ENCODE measurements at places on chromosomes 16 and 17.

GRCh38 chr17:64393000-64393402 is 2.3 kb upstream of the PECAM1 start:
- no peak for DNase-seq

DNA sequence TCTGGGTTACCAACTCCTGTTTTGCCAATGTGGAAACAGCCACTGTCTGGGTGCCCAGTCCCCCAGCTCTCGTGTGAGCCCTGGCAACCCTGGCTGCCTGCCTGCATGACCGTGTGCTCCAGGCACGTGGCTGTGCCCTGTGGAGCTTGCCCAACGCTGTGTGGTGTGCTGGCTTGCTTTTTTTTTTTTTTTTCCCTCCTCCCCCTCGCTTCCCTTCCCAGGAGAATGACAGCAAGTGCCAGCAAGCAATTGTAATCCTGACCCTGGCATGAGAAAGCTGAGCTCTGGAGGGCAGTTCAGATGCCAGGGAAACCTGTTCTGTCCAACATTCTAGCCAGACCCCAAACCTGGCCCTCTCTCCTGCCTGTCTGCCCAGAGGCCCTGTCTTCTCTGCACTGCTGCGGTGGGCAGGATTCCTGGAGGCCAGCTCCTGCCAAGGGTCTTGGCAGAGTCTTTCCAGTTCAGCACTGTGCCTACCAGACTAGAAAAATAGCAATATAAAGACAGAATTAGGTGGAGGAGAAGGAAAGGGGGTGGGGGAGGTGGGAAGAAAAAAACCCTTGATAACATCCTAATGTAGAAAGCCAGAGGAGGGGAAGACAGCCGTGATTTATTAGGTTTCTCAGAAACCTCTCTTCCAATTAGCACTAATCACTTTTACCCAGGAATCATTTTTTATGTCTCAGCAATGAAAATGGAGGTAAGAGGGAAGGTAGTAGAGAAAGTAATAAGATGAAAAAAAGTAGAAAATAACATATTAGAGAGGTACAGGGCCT is 9.0 kb downstream of the HLF start:
- DNase-seq, result no peak

DNA sequence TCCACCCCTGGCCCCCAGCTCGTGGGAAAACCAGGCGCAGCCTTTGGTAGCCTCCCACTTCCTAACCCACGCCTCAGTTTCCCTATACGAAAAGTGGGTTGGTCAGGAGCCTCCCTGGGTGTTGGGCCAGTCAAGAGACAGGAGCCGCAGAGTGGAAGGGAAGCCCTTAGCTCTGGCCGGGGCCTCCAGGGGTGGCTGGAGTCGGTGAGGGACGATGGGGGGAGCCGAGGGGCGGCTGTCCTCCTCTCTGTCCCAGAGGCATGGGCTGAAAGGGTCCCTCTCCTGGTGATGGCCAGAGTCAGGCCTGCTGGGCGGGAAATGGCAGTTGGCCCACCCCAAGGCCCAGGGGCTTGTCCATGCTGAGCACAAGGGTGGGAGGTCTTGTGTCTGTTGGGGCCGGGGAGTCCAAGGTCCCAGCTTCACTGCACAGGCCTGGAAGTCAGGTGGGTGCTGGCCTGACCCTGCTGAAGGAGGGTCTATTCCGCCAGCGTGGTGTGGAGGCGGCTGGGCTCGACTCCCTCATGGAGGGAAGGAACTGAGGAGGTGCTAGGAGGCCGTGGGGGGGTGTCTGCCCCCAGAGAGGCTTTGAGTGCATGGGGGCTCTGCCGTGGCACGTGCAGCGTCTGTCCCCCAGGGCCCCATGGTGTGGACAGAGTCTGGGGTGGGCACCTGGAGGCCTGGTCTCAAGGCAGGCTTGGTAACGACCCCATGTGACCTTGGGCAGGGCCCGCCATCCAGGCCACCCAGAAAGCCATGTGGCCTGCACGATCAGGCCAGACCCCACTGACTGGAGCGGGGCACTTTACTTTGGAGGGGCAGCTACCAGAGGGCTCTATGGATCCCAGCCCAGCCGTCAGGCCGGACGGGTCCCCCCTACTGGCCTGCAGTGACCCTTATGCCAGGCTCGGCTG is 1.1 kb downstream of the SLC16A3 start:
- no peak for DNase-seq

- DNase-seq, result no peak
These were observed 12.4 kb downstream of the ZSCAN10 start for GRCh38 chr16:3086596-3087242.

DNA sequence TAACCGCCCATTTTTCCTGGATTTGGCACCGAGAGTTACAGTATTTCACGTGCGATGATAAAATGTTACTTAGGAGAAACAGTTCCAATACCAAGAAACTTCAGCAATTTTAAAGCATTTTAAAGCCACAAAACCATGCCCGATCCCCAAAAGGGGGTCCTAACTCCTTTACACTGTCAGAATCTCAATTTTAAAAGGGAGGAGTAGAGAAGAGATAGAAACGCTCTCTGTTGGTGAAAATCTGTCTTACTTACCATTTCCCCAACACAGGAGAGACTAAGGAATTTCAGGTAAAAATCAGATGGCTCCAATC is 526 bp upstream of the RNASEK start:
- DNase-seq, result no peak

- DNase-seq, result no peak
These were observed 70.3 kb upstream of the C17orf78 start for GRCh38 chr17:37305406-37305905.

GRCh38 chr17:8709006-8709405 is 35.6 kb downstream of the CCDC42 start:
- DNase-seq, result no peak

DNA sequence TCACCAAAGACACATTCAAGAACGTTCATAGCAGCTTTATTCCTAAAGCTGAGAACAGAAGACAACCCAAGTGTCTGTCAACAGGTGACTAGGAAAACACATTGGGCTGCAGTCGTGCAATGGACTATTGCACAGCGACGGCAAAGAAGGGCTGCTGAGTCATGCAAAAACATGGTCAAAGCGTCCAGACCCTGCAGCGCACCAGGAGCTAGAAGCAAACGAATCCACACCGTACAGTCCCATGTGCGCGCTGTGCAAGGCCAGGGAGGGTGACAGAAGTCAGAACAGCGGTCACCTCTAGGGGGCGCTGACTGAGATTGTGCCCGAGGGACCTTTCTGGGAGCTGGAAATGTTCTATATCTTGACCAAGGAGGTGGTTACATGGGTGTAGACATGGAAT is 266.4 kb downstream of the MAF start:
- DNase-seq, result no peak

- DNase-seq, result no peak
These were observed 1.0 kb downstream of the SPAG5 start for GRCh38 chr17:28597606-28598383.

DNA sequence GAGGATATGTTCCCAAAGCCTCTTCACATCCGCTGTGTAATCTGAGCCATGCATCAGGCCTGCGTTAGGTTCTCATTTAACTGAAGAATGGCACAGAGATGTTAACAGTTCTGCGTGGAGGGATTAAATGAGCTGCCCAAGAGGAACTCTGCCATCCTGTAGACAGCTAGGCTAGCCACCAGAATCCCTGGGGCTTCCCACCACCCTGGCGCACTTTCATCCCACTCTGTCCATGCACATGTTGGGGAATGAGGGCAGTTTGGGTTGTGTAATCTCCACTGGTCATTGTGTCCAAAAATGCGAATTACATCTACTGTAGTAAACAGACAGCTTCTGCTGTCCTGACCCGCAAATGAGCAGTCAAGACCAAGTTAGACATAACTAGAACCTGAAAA is 1.0 kb upstream of the GLG1 start:
- no peak for DNase-seq

DNA sequence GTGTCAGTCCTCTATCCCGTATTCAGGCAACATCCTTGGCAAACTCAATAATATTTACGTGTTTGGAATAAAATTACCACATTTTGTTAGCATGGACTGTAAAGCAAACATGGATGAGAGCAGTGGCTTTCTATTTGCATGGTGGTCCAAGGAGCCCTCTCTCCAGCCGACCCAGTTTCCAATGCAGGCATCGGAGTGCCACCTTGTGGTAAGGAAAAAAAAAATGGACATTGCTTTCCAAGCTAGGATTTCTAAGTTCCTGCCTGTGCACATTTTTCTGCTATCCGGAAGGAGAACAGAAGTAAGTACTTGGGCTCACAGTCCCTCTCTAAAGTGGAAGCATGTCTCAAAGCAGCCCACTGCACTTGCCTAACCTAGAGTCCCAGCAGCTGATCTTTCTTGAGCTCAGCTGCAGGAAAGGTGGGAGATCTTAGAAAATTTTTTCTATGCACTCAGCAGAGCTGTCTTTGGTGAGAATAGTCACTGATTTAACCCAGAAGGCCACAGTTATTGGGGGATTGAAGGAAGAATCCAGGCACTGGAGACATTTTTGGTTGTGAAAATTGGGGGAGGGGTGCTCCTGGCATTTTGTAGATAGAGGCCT is 46.0 kb upstream of the ERCC4 start:
- DNase-seq, result peak; percentile 7

DNA sequence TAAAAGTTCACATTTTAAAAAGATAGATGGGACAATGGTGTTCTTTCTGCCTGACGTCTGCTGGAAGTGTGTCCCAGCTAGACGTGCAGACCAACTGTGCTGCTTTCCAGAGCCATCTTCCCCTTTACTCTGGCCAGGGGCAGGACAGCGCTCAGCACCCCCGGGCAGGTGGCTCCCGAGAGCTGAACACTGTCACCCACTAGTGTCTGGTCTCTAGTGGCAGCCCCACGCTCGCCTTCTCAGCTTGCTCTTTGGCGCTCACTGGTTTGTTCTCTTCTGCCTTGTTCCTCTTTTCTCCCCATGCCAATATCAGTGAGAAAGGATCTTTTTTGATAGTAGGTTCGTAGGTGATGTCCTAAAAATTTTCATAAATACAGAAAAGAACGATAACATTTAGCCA is 25.7 kb downstream of the ZC3H18 start:
- DNase-seq, result no peak

- no peak for DNase-seq
These were observed 60.4 kb downstream of the PIPOX start for GRCh38 chr17:29103341-29103740.

GRCh38 chr16:50739031-50739430 is 2.9 kb upstream of the CYLD start:
- DNase-seq, result no peak

GRCh38 chr16:12898551-12898950 is 2.8 kb upstream of the SHISA9 start:
- no peak for DNase-seq

DNA sequence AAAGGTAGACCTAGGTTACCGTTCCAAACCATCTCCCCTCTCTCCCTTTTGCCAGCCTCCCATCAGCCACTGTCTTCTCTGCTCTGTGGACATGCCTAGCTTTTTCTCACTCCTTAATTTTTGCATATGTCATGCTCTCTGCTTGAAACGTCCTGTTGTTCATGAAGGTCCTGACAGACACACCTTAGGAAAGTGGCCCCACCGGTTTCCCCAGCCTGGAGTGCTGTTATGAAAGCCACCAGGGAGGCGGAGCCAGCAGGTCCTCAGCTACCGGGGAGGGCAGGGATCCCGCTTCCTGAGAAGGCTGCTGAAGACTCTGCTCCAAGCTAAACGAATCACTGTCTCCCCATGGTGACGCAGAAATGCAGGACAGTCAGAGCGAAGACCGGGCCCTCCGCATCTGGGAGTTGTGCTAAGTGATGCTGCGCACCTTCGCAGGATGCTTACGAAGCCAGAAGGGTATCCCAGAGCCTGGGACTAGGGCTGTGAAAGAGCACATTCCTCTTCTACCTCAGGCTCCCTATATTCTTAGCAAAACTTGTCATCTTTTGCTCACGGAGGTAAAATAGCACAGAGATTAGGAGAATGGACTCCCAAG is 2.3 kb upstream of the SLC16A11 start:
- no peak for DNase-seq

- DNase-seq, result no peak
These were observed 9.5 kb upstream of the RASD1 start for GRCh38 chr17:17505610-17506171.

- DNase-seq, result no peak
These were observed 51.8 kb downstream of the BEAN1 start for GRCh38 chr16:66478733-66479511.

- DNase-seq, result no peak
These were observed 440.1 kb downstream of the RBFOX1 start for GRCh38 chr16:7772722-7773121.

DNA sequence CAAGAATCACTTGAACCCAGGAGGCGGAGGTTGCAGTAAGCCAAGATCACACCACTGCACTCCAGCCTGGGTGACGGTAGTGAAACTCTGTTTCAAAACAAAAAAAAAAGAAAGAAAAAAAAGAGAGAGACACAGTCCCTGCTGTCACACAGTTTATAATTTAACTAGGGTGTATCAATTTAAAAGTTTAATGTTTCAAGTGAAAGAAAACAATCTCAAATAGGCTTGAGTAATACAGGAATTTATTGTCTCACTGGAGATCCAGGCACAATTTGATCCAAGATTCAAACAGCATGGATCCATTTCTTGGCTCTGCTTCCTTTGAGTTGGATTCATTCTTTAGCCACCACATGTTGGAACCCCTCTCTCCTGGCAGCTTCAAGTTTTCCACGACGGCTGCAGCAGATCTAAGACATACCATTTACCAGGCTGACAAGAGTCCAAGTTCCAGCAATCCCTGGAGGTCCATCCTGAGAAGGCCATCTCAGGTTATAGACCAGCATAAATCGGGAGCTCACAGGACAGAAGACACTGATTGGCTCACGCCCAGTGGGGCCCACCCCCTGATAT is 97.5 kb downstream of the YPEL2 start:
- no peak for DNase-seq

DNA sequence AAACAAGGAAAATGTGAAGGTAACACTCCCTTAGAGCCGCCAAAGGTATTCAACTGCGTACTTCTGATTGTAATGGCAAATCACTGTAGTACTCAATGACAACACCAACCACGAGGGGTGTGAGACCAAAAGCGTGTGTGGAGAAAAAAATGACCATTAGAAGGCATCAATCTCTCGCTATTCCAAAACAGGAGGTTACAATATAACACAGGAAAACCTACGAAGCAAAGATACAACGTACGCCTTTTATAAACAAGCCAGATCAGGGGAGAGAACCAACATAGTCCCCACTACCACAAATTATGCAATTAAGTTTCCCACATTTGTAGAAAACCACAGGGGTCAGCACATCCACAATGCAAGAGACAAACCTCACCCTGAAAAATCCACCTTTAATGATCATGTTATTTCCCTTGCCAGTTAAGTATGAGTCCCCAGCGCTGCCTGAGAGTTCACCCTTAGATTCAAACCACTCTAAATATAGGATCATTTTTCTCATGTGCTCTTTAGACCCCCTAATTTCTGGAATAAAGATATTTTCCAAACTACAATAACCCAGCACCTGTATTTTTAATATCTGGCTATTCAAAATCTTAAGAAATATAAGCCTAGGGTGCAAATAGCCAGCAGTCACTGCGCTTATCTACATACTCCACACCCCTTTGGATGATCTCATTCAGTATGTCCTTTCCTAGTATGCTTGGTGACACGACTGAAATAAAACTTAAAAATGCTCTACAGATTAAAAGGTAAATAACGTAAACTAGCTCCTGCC is 12.4 kb downstream of the TEX14 start:
- no peak for DNase-seq
